Breast epithelium (tissue), 4 donors: ENCODE measurements at places on chromosomes 1 and 21. TPM values are rescaled to one million over a fixed set of nuclear protein-coding genes. Genes with fewer than 3 reads are reported as not detected.

Gene CCDC185
- not detected for total RNA-seq

Gene KRTAP22-2
- not detected for total RNA-seq

Gene FCRL5
- 1.6 TPM for total RNA-seq

Gene PTGFR
- total RNA-seq, result 2.3 TPM

Gene IGFN1
- 1.3 TPM for total RNA-seq

Gene UBXN11
- 24.9 TPM for total RNA-seq

Gene FAM163A
- total RNA-seq, result not detected

Gene DENND2C
- 3.3 TPM for total RNA-seq

Gene OR2T8
- not detected for total RNA-seq

Gene RGSL1
- total RNA-seq, result not detected

Gene PLA2G2D
- total RNA-seq, result 0.44 TPM

Gene TEX38
- not detected for total RNA-seq

Gene CYP4A22
- total RNA-seq, result 2.2 TPM

Gene BNIPL
- total RNA-seq, result 0.16 TPM

Gene CTSE
- total RNA-seq, result under 0.01 TPM

Gene CAPZB
- total RNA-seq, result 113 TPM

Gene CLCNKB
- 0.32 TPM for total RNA-seq
